ENCODE measurements at places on chromosomes 2 and 18.

- DNase-seq = no peak
Measured at GRCh38 chr2:76812156-76812555, 710.0 kb downstream of the LRRTM4 start.

- DNase-seq = no peak
Measured at GRCh38 chr2:128494640-128495321, 176.1 kb upstream of the HS6ST1 start.

GRCh38 chr18:48551100-48551499, 12.3 kb downstream of the CTIF start:
- DNase-seq = no peak

DNA sequence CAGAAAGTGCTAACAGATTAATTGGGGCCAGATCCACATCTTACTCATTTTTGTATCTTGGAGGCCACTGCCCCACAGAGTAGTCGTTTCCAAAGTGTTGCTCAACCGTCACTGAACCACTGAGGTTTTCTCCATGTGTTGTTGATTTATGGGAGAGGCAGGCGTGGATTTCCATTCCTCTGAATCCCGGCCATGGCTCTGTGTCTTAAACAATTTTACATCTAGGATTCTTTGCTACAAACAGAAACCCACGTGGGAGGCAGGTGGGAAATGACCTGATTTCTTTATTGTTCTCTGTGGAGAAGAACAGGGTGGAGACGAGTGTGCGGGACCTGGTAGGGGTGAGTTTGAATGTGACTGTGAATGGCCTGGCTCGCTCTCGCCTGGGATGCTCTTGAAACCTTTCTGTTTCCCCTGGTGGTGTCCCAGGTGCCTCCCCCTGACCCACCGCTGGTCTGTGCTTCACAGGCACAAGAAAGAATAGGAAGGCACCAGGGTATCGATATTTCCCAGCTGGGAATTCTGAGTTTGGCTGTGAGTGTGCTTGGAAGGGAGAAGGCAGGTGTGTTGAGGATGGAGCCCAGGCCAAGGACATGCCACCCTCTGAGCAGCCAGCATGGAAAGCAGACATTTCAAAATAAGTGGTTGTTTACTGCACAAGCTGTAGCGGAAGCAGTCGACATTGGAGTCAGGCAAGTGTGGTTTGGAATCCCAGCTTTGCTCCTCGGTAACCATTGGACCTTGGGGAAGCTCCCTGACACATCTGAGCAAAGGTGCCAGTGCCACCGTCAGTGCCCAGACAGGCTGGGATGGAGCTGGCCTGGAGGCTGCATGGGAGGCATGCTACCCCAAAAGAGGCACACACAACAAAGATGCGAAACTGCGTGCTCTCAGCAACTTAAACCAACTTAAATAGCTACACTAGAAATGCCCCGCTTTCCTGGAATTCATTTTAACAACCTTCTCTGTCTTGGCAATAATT, 50.0 kb downstream of the LPIN1 start:
- DNase-seq = peak; percentile 9

GRCh38 chr2:151770995-151771394, 36.7 kb upstream of the NEB start:
- DNase-seq = no peak
